ENCODE measurements at places on chromosomes 4 and X.
A peak's percentile ranks its signal among the peaks of the same experiment; 100 is the strongest.

DNA sequence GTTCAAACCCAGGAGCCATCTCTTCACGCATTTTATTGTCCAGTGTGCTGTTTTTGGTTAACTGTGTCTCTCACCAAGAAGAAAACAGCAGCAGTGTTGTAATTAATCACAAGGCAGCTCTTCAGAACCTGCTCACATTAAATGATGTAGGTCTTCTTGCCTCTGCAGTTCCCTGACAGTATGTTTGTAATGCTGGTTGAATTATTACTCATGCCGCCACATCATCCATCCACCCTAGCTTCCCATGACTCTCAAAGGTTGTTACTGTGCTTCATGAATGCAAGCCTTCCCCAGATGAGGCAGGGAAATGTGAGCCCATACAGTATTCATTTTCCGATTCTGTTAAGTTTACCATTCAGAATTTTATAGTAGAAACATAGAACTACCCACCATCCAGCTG is 17.4 kb downstream of the TLR10 start:
- no peak overlapping the region for H3K4me3 ChIP-seq
- H3K36me3 ChIP-seq, result no peaks in the 10 kb centered on the region
- H3K27me3 ChIP-seq, result no peaks in the 10 kb centered on the region

GRCh38 chrX:47283015-47283771 is 50.4 kb downstream of the USP11 start:
- no peak overlapping the region for H3K4me3 ChIP-seq
- no peaks in the 10 kb centered on the region for H3K36me3 ChIP-seq
- no peaks in the 10 kb centered on the region for H3K27me3 ChIP-seq
- H3K4me1 ChIP-seq, result no peaks in the 10 kb centered on the region
- H3K27ac ChIP-seq, result no peak overlapping the region
- DNase-seq, result peak; percentile 18

GRCh38 chr4:9921326-9921725 is 100.0 kb downstream of the SLC2A9 start:
- no peaks in the 10 kb centered on the region for H3K36me3 ChIP-seq
- no peak overlapping the region for H3K27ac ChIP-seq
- H3K27me3 ChIP-seq, result no peaks in the 10 kb centered on the region
- H3K4me3 ChIP-seq, result no peak overlapping the region
- DNase-seq, result no peak
- H3K4me1 ChIP-seq, result no peaks in the 10 kb centered on the region

DNA sequence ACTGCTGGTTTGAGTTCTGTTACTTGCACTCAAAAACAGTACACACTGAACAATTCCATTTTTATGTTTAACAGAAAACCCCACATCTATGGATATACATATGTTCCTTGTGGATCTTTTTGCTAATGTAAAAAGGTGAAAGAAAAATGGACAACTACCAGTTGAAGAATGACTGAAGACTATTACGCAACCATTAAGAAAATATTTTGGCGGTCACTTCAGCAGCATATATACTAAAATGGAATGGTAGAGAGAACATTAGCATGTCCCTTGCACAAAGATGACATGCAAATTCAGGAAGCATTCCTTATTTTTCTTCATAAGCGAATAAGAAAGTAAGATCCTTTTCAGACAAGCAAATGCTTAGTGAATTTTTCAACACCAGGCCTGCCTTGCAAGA is 84.6 kb upstream of the FMR1 start:
- H3K4me3 ChIP-seq, result no peak overlapping the region
- H3K36me3 ChIP-seq, result no peaks in the 10 kb centered on the region
- H3K27me3 ChIP-seq, result no peaks in the 10 kb centered on the region
- H3K27ac ChIP-seq, result no peak overlapping the region

- no peaks in the 10 kb centered on the region for H3K27me3 ChIP-seq
- no peaks in the 10 kb centered on the region for H3K4me1 ChIP-seq
- no peaks in the 10 kb centered on the region for H3K36me3 ChIP-seq
- H3K4me3 ChIP-seq, result no peak overlapping the region
- peak overlapping the region; percentile 28 for H3K27ac ChIP-seq
Measured at GRCh38 chr4:57078685-57079521, 31.3 kb downstream of the IGFBP7 start.

GRCh38 chr4:140088323-140088967 is 65.5 kb downstream of the MAML3 start:
- no peak overlapping the region for H3K4me3 ChIP-seq
- H3K36me3 ChIP-seq, result no peaks in the 10 kb centered on the region
- DNase-seq, result no peak
- H3K27ac ChIP-seq, result no peak overlapping the region
- no peaks in the 10 kb centered on the region for H3K4me1 ChIP-seq

DNA sequence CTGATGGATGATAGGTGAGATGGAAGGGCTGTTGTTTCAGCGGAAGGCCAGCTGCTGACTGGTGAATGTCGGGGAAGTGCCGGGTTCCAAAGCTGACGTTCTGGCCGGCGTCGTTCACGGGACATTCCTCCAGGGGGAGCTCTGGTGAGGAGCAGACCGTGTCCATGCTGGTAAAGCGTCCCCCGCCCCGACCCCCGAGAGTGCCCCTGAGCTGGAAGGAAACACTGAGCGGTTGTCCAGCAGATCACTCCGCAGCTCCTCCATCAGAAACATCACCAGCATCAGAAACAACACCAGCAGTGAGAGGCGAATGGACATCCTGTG is 18.6 kb upstream of the ADRA2C start:
- no peaks in the 10 kb centered on the region for H3K4me1 ChIP-seq
- no peak for DNase-seq
- peaks cover 79% of the 10 kb centered on the region for H3K27me3 ChIP-seq
- no peaks in the 10 kb centered on the region for H3K36me3 ChIP-seq

- H3K4me1 ChIP-seq, result no peaks in the 10 kb centered on the region
- H3K27me3 ChIP-seq, result no peaks in the 10 kb centered on the region
- H3K4me3 ChIP-seq, result no peak overlapping the region
- no peak for DNase-seq
- H3K36me3 ChIP-seq, result no peaks in the 10 kb centered on the region
Measured at GRCh38 chrX:24169211-24169610, 19.7 kb downstream of the ZFX start.

DNA sequence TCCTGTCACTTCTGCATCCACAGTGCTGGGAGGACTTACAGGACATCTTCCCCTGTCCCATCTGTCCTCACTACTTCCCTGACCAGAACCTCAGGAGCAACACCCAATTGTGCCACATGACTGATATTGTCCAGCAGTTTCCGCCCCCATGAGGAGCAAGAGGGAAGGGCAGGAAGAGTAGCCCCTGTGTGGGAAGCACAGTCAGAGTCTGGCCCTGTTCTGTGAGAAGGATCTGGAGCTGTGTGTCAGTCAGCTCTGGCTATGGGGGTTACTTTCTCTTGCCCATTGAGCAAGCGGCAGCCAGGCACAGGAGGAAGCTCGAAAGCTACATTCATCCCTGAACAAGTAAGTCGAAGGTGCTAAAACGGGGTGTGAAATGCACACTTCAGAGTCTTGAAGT is 14.8 kb upstream of the TRIM60 start:
- no peaks in the 10 kb centered on the region for H3K36me3 ChIP-seq
- H3K4me3 ChIP-seq, result no peak overlapping the region
- H3K4me1 ChIP-seq, result no peaks in the 10 kb centered on the region
- H3K27ac ChIP-seq, result no peak overlapping the region
- no peak for DNase-seq

DNA sequence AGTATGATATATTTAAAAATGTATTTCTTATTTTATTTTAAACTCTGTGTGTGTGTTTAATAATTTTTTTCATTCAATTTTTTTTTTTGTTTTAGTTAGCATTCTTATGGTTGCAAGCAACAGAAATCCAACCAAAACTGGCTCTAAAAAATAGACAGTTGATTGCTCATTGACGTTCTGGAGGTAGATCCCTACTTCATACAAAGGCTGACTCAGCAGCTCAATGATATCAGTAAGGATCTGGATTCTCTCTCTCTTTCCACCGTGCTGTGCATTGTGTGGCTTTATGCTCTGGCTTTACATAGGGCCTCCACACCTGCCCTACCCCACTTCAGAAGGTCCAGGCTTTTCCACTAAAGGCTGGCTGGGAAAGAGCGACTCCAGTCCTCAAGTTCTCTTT is 117.8 kb downstream of the UCHL1 start:
- H3K36me3 ChIP-seq, result no peaks in the 10 kb centered on the region
- H3K4me1 ChIP-seq, result peaks cover 2% of the 10 kb centered on the region
- DNase-seq, result no peak
- no peaks in the 10 kb centered on the region for H3K27me3 ChIP-seq
- no peak overlapping the region for H3K4me3 ChIP-seq

DNA sequence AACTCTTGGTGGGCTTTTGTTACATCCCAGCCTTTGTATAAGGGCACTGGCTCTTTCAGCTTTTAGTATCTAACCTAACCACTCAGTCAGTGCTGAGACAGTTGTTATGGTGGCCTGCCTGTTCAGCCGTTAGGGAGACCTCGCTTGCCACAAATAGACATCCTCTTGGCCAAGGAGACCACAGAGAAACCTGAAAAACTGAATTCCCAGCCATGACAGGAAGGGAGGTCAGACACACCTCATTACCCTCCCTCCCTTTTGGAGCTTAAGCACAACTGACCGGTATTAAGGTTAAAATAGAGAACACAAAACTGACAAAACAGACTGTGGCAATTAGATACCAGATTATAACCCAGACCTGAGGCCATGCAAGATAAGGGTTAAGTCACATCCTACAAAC is 1639.3 kb downstream of the RPA4 start:
- no peak overlapping the region for H3K4me3 ChIP-seq

DNA sequence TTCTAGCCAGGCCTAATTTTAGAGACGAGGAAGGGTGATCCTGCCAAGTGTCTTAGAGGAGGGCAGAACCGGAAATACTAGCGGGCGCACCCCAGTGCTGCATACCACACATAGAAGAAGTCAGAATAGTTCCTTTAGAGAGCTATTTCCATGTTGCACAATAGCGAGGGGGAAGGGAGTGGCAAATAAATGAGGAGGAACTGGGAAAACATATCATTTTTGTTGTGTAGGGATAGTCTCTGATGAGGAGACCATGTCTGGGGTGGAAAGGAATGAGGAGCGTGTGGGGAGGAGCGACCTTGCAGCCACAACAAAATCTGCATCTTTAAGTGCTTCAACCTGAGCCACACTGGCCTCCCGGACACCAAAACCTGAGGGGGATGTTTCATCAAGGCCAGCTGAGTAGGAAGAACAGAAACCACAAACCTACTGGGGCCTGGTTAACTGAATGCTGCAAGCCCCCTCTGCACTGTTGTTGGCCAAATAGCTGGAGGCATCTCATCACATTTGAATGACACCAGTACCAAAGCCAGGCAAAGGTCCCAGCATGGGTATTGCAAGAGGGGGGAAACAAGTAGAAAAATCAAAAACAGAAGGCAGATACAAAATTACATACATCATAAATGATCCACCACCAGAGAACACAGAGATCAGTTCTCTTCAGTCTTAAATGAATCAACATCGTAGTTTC is 26.7 kb upstream of the C1QTNF7 start:
- peak overlapping the region; percentile 35 for H3K4me3 ChIP-seq
- H3K4me1 ChIP-seq, result no peaks in the 10 kb centered on the region
- no peaks in the 10 kb centered on the region for H3K36me3 ChIP-seq
- no peaks in the 10 kb centered on the region for H3K27me3 ChIP-seq

- DNase-seq, result no peak
- H3K36me3 ChIP-seq, result no peaks in the 10 kb centered on the region
- no peak overlapping the region for H3K4me3 ChIP-seq
- H3K4me1 ChIP-seq, result no peaks in the 10 kb centered on the region
- no peaks in the 10 kb centered on the region for H3K27me3 ChIP-seq
Measured at GRCh38 chrX:136030303-136031191, 45.3 kb downstream of the SLC9A6 start.

DNA sequence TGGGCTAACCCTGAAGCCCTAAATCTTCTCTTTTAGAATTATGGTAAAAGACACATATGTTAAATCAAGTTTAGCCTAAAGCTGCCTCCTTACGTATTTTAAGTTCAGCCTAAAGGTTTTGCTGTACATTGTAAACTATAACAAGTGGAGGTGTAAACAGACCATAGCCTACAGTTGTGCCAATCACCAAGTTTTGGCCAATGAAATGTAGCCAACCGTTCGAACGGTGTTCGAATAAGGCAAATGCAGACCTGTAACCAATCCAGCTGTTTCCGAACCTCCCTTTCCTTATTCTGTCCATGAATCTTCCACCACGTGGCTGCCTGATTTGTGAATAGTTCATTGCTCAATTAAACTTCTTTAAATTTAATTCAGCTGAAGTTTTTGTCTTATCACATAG is 52.1 kb upstream of the TBC1D9 start:
- no peaks in the 10 kb centered on the region for H3K27me3 ChIP-seq
- H3K4me1 ChIP-seq, result no peaks in the 10 kb centered on the region
- no peak overlapping the region for H3K27ac ChIP-seq
- H3K36me3 ChIP-seq, result no peaks in the 10 kb centered on the region
- no peak for DNase-seq

GRCh38 chr4:53682196-53682595 is 90.9 kb upstream of the LNX1 start:
- no peak for DNase-seq
- no peak overlapping the region for H3K4me3 ChIP-seq
- H3K27me3 ChIP-seq, result no peaks in the 10 kb centered on the region
- no peaks in the 10 kb centered on the region for H3K36me3 ChIP-seq
- no peaks in the 10 kb centered on the region for H3K4me1 ChIP-seq

Data from breast epithelium (tissue), 4 donors.